ENCODE measurements at places on chromosomes 7 and 10.

- DNase-seq = no peak
Observed at GRCh38 chr10:123642697-123643096, 23.5 kb upstream of the GPR26 start.

GRCh38 chr7:155961241-155962190 is 149.3 kb upstream of the SHH start:
- peak; percentile 80 for DNase-seq

GRCh38 chr7:48832303-48832845 is 92.0 kb upstream of the CDC14C start:
- DNase-seq = no peak

- no peak for DNase-seq
Observed at GRCh38 chr10:8130973-8131911, 76.8 kb downstream of the GATA3 start.

- no peak for DNase-seq
Observed at GRCh38 chr10:65367706-65368105, 1558.1 kb upstream of the LRRTM3 start.

- no peak for DNase-seq
Observed at GRCh38 chr10:125396676-125397075, 236.3 kb upstream of the CTBP2 start.

GRCh38 chr7:34091321-34091917 is 186.1 kb downstream of the BMPER start:
- DNase-seq = no peak

DNA sequence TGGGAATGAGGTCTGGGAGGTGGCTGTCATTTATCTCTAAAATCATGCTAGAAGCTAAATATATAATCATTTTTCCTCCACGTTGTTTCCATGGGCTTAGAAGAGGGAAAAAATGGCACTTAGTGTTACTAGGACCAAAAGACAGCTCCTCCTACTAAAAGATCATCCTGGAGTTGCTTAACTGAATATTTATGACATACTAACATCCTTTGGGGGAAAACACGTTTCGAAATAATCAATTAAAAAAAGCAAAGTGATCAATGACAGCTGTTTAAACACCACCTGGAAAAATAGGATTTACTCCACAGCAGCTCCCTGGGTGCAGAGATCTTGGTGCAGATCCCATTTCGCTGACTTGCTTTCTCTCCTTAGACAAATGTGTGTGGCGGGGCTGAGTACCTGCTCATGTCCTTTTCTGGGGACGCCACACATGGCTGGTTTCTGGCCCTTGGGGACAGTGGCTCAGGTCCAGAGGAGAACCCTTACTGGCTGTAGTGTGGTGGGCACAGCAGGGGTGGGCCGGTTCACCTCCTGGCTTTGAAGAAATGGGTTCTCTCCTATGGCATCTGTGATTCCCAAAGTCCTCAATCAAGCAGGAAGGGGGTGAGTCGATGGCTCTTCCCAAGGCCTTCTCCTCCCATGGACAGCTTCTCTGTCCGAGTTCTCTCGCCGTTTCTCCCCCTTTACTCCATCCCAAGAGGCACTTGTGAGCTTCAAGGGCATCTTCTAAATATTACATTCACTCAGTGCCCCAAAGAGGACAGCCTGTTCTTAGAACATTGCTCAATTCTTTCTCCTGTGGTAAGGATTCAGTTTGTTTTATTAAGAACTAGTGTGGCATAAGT is 156.4 kb upstream of the KLF14 start:
- no peak for DNase-seq

DNA sequence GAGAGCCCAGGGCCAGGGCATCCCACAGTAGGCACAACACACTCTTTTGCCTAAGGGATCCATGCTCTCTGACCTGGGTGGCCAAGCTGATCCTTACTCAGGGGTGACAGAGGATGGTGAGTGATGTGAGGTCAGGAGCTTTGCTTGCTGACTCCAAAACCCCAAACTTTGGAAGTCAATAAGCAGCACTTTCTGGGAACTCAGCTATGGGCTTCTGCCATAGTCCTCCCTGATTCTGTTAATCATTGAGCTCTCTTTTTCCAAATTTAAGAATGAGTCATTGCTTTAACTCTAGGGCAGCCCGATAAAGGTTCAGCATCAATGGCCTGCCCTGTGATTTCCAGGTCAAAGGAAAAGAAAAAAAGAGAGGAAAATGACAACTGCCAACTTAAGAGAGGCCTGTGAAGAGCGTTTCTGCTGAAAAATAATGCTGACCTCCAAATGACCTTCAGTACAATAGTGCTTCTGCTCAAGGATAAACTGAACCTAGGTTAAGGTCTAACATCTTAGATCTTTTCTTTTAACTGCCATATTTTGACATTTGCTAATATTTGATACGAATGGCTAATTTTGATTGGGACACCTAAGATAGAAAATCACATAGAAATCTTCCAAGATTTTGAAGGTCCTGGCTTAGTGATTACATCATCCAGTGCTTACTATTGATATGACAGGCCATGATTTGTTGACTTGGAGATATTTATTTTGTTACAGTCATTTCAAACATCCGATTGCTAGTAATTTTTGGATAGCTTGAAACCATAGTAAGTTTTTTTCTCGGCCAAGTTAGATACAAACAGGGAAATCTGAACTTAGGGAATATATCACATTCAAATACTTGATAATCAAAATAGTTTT is 20.8 kb upstream of the RELN start:
- DNase-seq = no peak

- no peak for DNase-seq
Observed at GRCh38 chr7:27224983-27225934, 17.3 kb upstream of the EVX1 start.

DNA sequence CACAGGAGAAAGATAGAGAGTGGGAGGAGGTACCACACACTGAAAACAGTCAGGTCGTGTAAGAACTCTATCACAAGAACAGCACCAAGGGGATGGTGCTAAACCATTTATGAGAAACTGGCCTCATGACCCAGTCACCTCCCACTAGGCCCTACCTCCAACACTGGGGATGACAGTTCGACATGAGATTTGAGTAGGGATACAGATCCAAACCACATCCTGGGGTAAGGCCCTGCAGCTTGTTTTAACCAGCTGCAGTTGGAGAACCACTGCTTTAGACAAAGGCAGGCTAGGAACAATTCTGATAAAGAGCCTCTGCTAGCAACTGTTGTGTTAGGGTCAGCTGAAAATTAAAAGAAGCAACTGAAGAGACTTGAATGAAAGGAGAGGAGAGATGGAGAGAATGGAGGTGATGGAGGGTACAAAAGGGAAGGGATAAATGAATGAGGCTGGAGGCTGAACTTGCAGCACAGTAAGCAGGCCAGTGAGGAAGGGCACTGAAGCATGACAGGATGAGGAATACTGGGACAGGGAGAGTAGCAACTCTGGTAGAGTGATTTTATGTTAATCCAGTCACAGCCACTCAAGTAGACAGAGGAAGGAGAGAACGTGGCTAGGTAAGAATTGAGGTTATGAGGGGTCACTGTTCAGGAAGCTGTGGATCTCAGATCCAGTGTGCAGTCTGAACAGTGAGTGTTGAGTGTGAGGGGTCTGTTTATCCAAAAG is 23.6 kb downstream of the MEST start:
- DNase-seq = no peak

DNA sequence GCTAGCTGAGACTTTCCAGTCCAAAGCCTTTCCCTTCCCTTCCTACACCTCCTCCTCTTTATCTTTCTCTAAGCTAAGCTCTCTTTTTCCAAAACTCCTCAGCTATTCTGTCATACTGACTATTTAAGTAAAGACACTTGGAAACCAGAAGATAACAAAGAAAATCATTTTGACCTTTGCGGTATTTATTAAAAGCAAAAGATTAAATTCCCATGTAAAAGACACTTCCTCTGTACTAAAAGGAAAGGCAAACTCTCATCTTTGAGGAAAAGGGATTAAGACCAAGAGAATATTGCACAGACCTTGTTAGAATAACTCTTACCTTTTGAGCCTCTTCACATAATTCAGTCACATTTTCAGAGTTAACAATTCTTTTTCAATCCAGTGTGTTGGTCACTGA is 15.8 kb downstream of the ST8SIA6 start:
- no peak for DNase-seq

DNA sequence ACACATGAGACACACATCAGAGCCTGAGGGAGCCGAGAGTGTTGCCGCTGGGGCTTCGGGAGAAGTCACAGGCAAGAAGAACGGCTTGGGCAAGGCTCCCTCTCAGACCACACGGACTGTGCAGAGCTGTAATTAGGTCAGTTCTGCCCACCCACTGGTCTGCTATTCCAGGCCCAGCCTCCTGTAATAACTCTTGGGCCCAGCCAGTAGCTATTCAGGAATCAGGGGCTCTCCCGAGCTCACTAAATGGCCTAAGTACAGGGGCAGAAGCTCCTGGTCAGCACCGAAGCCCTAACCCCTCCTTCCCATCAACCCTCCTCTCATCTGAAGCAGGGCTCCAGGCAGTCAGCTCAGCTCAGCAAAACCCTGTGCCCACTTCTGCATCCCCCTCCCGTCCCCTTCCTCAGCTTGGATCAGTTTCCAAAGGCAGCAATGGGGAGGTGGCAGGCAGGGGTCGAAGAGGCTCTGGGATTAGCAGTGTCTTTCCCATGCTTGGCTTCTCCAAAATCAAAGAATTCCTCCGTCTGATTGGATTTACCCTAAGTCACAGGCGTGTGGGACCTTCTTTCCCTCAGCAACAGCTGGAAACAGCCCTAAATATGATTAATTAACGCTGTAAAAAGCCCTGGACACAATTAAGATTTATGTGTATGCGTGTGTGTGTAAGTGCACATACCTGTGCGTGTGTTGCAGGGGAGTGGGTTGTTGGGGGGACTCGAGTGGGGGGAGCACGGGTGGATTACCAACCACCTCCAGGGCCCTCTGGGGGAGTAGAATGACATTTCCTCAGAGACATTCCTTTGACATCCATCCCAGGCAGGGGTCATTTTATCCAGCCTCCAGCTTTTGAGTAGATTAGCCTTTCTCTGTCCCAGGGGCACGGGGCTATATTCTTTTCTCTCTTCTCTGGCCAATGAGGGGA is 48.4 kb upstream of the BTRC start:
- DNase-seq = no peak

GRCh38 chr7:99975782-99976521 is at the start of gene AZGP1:
AZGP1 (minus strand) TSS chr7:99976031; CDS start chr7:99976020, 11 bp downstream.
- no peak for DNase-seq

- no peak for DNase-seq
Observed at GRCh38 chr10:106479636-106480035, 684.9 kb downstream of the SORCS1 start.

GRCh38 chr10:72587568-72587967 is 38.3 kb downstream of the MICU1 start:
- no peak for DNase-seq

GRCh38 chr7:108282427-108282996 is 152.4 kb upstream of the LAMB4 start:
- DNase-seq = no peak

DNA sequence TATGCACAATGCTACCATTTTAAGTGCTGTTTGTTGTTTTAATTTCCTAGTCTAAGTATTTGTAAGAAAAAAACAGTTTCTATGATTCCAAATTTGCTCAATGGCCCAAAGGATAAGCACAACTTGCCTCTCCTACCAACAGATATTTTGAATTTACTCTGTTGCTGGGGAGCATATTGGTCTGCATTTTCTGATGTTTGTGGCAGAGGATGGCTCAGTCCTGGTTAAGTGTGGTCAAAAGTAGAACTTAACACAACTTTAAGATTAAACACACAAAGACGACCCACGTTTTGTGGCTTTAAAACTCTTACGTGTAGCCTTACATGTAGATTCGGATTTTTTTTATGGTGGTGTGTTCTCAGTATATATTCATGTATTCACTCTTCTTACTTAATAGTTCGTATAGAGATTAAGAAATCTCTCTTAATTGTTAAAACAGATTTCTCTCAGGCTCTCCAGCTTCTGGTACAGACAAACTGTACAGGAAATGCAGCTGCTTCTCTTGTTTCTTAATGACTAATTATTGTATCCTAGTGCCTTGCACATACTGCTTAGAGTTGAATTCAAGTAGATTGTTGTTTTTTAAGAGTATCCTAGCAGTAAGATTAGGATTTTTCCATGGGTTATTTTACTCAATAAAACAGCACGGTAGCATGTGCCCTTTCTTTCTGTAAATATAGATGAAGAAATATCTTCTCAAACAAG is 86.2 kb downstream of the GPR85 start:
- DNase-seq = no peak

DNA sequence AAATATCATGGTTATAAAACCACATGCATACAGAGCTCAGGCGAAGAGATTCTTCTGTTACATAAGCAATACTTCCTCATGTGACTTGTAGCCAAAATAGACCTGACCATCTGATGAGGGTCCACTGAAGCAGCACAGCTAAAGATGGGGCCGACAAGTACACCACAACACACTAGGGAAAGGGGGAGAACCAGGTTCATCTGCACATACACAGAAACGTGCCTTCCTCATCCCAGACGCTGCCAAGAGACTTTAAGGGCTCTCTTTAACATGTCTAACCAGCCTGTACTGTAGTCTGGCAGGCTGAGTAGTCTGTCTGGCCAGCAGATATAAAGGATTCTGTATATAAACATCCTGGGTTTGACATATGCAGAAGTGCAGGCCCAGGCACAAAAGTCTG is 30.3 kb downstream of the ERCC6 start:
- DNase-seq = no peak

DNA sequence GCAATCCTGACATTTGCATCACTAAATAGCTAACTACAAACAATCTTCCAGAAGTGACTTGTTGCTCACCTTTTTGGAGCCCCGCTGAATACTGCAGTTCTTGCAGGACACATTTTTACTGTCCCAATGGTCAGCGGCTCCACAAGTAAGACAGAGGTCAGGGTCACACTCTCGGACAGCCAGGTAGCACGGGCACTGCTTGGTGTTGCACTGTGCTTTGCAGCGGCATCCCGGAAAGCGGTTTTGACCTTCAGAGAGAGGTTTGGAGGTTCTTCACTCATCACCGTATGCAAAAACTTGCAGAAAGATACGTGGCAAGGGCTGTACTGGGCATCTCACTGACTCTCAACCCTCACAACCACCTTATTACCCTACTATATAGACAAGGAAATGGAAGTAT is 70.2 kb downstream of the EZH2 start:
- DNase-seq = no peak

- no peak for DNase-seq
Observed at GRCh38 chr10:44125879-44126278, 259.0 kb downstream of the CXCL12 start.

DNA sequence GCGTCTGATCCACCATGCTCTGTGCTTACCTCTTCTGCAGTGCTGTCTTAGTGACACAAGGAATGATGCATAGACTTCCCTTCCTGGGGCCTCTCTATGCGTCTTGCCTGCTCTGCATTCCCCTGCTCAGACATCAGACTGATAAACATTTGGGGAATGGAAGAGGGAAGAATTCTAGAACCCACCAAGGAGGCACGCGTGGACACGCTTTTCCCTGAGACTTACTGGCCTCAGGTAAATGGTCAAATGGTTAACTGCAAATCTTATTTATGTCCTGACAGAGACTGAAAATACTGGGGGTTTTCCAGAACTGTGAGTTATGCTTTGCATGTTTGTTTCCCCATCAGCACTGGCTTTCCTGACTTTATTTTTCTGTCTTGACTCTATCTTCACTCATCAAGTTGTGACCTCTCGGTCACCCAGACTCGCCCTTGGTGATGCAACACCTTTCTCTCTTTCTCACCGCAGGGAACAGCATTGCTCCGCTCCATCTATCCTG is 285.9 kb upstream of the FZD8 start:
- no peak for DNase-seq

Measured in DMS79 (cell line).